ENCODE measurements at places on chromosomes 16 and 17.

DNA sequence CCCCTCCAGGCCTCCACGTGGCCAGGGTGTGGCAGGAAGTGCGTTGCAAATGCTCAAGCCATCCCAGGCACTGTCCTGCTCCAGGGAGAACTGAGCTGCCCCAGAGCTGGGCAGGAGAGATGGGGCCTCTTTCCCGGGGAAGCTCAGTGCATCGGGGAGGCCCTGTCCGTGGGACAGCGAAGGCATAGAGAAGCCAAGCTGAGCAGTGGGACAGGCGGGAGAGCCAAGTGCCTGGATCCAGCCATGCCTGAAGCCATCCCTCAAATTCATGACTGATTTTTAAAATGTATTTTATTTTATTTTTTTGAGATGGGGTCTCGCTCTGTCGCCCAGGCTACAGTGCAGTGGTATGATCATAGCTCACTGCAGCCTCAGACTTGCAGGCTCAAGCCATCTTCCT is 25.4 kb upstream of the SSTR5 start:
- DNase-seq: no peak

- peak; percentile 60 for DNase-seq
These were observed 8.6 kb upstream of the ABCC3 start for GRCh38 chr17:50626037-50626574.

DNA sequence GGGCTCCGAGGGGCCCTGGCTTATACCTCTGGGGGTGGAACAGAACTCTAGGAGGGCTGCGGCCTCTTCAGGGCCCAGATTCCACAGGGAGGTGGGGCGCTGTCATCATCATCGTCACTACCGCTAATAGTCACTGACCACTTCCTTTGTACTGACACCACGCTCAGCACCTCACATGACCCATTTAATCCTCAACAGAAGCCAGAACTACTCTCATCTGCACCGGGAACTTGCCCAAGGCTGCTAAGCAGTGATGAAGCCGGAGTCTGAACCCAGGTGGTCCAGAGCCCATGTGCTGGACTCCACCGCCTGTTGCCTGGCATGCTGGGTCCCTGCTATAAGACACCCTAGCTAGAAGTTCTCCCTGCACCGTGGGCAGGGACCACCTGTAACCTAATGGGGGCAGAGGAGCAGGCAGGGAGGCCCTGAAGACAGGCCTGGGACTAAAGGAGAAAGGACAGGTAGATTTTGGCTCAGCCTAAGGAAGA is 12.0 kb downstream of the UNC13D start:
- no peak for DNase-seq

DNA sequence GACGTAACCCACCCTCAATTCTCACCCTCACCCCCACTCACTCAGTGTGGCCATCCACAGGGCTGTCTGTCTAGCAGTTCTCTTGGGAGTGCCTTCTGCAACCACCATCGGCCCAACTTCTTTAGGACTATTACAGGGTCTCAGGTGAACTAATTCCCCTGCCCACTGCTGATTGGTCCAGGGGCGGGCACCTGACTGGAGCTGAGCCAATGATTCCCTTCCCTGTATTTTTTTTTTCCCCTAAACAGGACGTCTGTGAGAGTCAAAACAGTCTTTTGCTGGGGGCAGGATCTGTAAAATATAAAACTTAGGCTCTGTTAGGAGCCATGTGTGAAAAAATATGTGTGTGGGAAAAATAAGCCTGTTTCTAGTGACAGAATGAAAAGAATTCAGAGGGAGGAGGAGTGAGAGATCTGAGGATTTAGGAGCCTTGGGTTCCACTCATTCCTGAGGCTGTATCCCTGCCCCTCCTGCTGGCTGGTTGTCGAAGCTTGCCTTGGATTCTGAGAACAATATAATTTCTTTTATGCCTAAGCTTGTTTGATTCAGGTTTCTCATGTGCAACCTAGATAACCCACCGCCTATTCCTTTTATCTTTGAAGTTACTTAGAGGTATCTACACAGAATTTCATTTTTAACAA is 115.0 kb downstream of the SPACA3 start:
- DNase-seq: no peak

DNA sequence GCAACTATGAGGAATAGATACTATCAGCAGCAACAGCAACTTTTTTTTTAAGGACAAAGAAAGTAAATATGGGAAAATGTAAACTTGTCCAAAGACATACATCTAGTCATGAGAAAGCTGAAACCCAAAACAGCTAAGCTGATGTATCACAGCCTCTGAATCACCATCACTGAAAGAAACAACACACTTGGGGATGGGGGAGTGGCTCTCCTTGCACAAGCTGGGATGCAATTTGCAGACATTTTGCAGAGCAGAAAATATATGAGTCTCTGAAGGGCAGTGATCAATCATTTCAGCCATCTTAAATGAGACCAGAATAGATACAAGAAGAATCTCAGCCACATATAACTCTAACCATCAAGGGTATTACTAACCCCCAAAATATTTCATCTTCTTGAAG is 79.1 kb downstream of the GRIN2A start:
- DNase-seq: no peak

GRCh38 chr16:77324729-77325128 is 110.1 kb downstream of the ADAMTS18 start:
- no peak for DNase-seq

DNA sequence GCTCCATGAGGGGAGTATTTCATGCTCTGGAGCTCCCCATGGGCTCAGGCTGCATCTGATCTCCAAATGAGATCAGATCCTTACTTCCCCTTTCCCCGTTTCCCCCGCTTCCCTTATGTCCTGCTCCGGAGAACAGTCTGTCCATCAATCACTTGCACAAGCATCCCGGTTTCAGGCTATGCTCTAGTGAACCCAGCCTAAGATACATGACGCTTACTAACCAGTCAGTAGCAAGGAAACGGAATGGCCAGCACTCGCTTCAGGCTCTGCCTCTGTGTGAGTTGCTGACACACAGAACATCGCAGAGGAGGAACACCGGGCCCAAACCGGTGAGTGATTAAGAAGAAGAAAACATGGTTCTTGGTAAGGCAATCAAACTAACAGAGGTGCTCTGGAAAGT is 9.4 kb upstream of the ATP5MC1 start:
- no peak for DNase-seq

GRCh38 chr17:8016632-8017424 is 14.4 kb downstream of the GUCY2D start:
- DNase-seq: peak; percentile 75

- DNase-seq: no peak
These were observed 17.8 kb downstream of the IRX3 start for GRCh38 chr16:54268766-54269165.

DNA sequence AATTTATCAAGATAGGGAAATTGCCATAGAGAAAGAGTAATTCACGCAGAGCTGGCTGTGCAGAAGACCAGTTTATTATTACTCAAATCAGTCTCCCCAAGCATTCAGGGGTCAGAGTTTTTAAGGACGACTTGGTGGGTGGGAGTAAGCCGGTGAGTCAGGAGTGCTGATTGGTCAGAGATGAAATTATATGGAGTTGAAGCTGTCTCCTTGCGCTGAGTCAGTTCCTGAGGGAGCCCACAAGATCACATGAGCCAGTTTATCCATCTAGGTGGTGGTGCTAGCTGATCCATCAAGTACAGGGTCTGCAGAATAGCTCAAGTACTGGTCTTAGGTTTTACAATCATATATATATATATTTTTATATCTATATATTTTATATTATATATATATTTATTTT is 6.0 kb upstream of the AQP8 start:
- DNase-seq: no peak

- DNase-seq: peak; percentile 82
These were observed 58.0 kb upstream of the GSE1 start for GRCh38 chr16:85554889-85555718.

DNA sequence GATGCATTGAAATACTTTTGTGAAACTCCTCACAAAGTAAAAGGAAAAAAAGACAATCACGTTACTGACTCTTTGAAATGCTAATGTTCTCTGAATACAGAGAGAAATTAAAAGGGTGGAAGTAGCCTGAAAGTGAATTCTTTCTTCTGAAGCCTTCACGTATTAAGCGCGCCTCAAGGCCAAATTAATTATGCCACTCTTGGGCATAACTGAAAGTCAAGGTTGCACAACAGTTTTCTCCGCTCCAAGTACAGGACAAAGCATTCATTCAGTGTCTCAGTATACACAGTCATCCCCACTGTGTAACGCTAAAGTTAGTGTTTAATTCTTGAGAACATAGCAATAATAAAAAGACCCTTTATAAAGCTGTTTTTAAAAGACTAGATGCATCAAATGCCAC is 21.5 kb downstream of the PARN start:
- no peak for DNase-seq

DNA sequence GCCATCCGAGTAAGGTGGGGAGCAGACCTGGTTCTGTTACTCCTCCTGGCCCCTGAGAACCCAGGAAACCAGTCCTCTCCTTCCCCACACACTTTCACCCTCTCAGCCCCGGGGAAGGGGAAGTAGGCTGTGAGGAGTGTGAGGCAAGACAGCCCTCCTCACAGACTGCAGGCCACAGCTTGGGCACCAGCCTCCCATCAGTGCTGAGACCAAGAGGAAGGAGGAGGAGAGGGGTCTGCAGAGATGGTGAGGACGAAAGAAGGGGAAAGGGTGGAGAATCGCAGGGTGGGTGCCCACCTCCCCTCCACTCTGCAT is 7.0 kb downstream of the G6PC3 start:
- DNase-seq: no peak

- no peak for DNase-seq
These were observed 14.0 kb downstream of the SUPT6H start for GRCh38 chr17:28675980-28676379.

DNA sequence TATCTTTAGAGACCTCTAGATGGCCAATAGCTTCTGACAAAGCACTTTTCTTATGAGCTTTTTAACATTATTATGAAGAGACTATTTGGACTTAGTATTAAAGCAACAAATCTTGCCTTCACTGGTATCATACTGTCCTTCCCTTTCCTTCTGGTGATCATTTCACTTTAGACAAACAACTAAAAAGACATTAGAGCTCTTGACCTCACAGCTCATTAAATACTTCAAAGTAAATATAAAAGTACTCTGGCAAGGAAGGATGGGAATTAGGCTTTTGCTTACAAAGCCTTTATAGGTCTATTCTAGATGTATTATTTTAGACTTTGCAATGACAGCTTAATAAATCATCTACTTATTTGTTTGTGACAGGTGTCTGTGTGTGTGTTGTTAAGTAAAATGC is 11.1 kb downstream of the STXBP4 start:
- no peak for DNase-seq

GRCh38 chr17:58968426-58969061 is 138.1 kb downstream of the TRIM37 start:
- DNase-seq: no peak

DNA sequence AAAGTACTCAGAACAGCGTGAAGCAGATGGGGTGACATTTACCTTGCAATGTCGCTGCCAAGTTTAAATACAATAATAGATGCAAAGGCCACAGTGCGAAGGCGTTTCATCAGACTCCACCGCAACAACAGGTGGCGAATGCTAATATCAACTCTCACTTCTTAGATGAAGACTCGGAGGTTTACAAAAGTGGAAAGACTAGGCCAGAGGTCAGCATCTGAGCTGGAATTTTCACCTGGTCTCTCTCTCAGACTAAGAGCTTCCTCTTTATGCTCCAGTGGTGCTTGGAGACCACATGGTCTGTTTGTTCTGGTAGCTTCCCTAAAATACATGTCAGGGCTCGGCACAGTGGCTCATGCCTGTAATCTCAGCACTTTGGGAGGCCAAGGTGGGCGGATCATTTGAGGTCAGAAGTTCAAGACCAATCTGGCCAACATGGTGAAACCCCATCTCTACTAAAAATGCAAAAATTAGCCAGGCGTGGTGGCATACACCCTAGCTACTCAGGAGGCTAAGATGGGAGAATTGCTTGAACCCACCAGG is 169.1 kb downstream of the XYLT1 start:
- no peak for DNase-seq

DNA sequence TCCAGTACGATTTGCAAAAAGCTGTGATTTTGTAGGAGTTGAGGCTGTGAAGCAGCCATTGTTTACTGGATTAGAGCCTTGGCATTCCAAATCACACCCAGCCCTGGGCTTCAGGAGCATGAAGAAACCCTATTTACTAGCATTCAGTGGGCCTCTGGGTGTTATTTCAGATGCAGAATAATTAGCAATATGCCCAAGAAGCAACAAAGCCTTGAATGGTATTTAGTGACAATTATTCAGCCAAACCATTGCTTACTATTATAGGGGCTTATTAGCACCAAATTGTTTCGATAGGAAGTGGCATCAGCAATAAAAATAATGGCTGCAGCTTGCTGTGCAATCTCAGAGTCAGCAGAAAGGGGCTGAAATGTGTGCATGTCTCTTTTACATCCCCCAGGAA is 166.6 kb upstream of the SHISA6 start:
- no peak for DNase-seq

DNA sequence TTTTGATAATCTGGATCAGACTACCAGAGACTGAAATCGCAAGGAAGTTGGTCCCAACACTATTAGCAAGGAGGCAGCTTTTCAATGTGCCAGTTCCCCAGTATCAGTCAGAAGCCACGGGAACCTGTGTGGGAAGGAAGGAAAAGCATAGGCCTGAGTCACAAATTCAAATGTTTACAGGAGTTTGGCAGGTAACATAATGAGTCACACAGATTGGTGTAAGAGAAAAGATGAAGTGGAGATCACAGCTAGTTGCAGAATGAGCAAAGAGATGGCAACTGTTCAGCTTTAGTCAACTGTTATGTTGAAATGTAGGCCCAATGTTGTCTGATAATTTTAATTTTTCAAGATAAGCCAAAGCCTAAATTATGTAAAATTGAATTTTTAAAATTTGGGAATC is 28.1 kb upstream of the ITGA2B start:
- peak; percentile 53 for DNase-seq

DNA sequence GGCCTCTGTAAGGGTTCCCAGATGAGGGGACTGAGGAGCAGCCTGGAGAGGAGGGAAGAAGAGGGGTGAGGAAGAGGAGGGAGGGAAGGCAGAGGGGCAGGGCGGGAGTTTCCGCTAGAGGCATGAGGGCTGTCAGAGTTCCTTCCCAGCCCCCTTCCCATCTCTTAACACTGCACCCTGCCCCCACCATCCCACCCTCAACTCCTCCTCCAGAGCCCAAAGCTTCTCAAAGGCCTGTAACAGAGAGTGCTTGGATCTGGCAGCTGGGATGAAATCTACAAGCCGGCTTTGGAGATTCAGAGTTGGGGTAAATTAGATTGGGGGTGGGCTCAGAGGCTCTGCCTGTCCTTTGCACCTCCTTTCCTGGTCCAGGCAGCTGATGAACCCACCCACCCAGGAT is 57.3 kb upstream of the DLX4 start:
- no peak for DNase-seq
